ENCODE measurements at places on chromosomes 11 and 22.

DNA sequence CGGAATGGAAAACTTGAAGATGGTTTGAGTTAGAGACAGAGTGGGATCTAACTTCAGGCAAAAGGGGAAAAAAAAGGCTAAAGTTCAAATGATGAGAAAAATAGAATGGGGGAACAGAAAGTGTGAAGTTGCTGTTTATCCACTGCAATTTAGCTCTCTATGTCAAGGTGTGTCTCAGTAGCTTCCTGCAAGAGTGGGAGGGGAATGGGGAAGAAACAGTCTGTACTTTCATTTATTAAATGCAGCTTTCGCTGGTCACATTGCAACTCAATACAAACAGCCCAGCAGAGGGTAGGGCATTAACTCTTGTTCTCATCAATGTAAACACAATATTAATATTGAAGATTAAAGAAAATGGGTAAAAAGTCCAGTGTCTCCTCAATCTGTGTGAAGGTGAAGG lies 214.7 kb upstream of the SYN3 start:
- no peak for DNase-seq

- peak; percentile 39 for DNase-seq
Observed at GRCh38 chr11:40166892-40167291, 1292.6 kb downstream of the LRRC4C start.

DNA sequence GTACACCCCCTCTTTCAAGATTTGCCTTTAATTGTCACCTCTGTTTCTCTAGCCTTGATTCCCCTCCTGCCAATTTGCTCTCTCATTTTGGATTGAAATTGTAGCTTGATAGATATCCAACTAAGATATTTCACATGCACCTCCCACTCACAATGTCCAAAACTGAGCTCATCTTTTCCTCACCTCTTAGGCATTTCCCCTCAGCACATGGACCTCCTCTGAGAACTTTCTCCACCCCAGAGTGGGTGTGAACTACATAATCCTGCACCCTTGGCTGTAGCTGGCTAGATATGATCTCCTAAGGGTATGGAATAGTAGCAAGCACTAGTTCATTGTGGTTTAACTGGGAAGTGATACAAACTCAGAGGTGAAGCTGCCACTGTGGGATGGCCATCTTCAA lies 91.5 kb upstream of the SESN3 start:
- peak; percentile 82 for DNase-seq

DNA sequence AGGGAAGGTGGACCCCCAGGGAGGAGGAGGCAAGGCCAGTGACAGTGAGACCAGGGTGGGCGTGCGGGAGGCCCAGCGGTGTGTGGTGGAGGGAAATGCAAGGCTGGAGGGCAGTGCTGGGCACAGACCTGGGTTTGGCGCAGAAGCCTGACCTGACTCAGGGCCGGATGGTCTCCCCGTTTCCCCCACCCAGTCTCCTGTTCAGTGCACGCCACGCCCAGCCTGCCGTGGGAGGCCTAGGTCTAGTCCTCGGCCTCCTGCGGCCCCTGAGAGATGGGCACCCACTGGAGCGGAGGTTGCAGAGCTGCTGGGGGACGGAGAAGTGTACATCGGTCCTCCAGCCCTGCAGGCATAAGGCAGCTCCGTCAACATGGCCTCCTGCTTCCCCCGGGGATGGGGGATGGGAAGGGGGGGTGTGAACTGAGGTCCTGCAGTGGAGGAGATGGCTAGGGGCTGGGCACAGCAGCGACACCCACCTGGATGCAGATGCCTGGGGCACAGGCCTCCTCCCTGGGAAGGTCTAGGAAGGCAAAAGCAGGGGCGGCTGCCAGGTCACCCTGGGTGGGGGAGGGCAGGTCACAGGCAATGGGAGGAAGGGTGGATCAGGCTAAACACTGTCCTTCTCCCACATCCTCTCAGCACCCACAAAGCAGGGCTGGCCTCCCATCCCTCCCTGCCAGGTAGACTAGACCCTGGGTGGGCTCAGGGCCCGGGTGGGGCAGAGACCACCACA lies 15.9 kb downstream of the IL17REL start:
- DNase-seq: no peak

DNA sequence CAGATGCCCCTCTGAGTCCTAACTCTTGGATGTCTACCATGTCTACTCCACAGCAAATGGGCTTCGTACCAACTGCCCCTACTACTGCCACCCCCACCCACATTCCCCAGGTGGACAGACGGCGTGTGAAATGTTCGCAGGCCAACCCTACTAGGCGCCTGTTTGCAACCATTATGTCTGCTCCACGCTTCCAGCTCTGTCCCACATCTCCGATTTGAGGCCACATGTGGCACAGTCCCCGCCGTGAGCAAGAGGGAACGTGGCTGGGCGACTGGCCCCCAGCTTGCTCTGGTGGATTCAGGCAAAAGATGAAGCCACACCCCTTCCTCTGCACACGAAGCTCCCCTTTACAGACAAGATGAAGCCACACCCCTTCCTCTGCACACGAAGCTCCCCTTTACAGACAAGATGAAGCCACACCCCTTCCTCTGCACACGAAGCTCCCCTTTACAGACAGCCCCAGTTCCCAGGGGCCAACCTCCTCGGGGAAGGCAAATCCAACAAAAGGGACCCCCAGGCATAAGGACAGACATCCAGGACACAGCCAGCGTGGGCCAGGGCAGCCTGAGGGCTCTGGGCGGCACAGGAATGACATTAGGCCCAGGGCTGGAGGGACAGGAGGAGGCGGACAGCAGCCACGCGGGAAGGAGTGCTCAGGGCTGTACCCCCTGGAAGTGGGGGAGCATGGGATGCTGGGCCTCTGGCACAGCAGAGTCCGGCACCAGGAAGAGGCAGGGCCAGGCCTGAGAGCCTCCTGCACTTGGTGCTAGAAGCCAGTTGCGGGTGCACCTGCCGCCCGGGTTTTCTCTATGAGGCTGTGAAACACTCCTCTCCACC lies 106.2 kb downstream of the SHANK2 start:
- no peak for DNase-seq

DNA sequence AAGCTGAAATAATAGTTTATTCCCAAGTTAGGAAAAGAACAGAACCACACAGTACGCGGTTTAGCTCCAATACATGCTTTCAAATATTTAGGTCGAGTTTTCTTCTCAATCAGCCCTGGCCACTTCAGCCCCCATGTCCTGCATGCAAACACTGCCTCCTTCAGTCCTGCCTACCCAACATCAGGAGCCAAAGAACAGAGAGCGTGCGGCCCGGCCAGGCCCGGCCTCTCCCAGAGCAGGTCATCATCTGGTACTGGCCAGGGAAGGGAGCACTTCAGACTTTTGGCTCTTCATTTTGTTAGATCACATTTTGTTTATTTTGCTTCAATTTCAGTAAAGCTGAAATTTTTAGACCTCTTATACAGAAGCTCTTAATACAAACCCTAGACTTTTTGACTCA lies 6.7 kb downstream of the BRD1 start:
- no peak for DNase-seq

DNA sequence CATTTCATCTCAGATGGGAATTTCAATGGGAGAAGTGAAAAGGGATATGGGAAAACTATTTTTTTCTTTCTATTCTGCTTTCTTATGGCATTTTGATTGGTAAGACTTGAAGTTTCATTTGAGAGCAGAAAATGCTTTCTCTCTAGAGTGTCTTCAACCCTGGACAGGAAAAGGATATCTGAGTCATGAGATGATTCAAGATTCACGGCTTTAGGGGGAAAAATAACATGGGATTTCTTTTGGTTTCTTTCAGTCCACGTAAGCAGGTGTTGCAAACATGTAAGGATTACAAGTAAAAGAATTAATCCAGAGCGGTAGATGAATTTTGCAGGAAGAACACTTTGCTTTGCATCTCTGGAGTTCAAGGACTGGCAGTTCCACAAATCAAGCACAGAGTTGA lies 1001.0 kb upstream of the TENM4 start:
- DNase-seq: no peak

DNA sequence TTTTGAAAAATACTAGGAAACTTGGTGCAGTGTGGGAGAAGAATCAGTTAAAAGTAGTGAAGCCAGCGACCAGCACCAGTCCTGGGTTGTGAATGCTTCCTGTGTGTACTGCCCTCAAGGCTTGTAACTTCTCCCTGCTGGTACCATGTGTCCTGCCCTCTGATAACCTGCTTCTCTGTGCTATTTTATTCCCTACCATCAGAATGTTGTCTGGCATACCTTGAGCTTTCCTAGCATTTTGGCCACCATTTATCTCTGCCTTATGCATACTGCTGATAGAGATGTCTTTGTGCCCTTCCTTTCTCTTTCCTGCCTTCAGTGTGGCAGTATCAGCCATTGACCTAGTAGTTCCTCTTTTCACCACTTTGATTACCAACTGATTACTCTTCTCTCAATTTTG lies 2.0 kb downstream of the GTF2H1 start:
- no peak for DNase-seq

GRCh38 chr11:113334183-113334582 lies 19.8 kb downstream of the TTC12 start:
- no peak for DNase-seq

DNA sequence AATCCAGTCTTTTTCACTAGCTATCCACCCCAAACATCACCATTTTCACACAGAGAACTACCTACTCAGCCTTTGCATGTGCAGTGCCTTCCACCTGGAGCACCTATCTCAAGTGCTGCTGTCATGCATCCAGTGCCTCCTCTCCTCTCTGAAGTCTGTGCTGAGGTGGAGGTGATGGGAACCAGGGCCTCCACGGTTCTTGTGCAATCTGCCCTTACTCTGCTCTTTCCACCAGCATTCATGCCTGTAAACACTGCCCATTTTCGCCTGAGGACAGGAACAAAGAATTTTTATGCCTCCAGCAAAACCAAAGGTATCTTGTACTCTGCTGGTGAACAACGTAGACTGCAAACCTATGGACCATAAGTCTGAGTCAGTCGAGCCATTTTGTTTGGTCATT lies 27.0 kb downstream of the PITPNB start:
- DNase-seq: no peak

- peak; percentile 25 for DNase-seq
Observed at GRCh38 chr22:49638788-49639187, 188.9 kb downstream of the BRD1 start.

DNA sequence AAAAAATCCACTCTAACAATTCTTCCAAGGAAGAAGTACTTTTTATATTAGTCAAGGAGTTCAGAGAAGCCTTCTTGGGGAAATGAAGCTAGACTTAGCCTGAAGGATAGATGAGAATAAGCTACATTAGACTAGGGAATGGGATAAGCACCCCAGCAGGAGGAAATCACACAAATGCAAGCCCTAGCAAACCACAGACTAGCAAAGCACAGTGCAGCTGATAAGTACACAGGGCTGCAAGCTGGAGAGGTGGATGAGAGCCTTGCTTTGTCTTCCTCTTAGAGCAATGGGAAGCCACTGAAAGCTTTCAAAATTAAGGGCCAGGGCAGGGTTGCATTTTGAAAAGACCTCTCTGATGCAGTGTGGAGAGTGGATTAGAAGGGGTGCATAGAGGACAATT lies 946.2 kb downstream of the LRRC4C start:
- DNase-seq: no peak

Measured in astrocyte (in vitro differentiated cells and primary cell).